LoVo (cell line): ENCODE measurements at places on chromosomes 13 and 19.

DNA sequence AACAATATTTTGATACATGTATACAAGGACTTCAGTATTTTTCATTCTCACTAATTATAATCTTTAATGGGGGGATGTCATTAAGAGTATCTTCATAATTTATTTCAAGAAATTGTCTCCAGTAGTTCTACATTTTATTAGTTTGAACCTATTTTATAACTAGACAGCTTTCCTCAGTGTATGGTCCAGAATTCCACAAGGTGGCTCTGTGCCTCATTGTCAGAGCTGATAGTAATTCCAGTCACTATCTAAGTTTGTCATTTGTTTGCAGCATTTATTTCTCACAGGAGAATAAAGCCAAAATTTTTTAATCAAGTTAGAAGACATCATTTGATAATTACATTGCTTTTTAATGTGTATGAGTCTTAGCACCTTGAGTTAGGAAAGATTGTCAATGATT is 1633.0 kb upstream of the PCDH20 start:
- no peak for DNase-seq

GRCh38 chr19:29277102-29277501 is 64.2 kb upstream of the UQCRFS1 start:
- DNase-seq = no peak

GRCh38 chr13:99465454-99465853 is 35.8 kb upstream of the TM9SF2 start:
- no peak for DNase-seq

- no peak for DNase-seq
Observed at GRCh38 chr19:15368798-15369593, 10.6 kb downstream of the AKAP8 start.

- no peak for DNase-seq
Observed at GRCh38 chr13:48873587-48873986, 102.1 kb upstream of the FNDC3A start.

GRCh38 chr19:58392945-58393724 is 2.3 kb upstream of the RNF225 start:
- DNase-seq = no peak

DNA sequence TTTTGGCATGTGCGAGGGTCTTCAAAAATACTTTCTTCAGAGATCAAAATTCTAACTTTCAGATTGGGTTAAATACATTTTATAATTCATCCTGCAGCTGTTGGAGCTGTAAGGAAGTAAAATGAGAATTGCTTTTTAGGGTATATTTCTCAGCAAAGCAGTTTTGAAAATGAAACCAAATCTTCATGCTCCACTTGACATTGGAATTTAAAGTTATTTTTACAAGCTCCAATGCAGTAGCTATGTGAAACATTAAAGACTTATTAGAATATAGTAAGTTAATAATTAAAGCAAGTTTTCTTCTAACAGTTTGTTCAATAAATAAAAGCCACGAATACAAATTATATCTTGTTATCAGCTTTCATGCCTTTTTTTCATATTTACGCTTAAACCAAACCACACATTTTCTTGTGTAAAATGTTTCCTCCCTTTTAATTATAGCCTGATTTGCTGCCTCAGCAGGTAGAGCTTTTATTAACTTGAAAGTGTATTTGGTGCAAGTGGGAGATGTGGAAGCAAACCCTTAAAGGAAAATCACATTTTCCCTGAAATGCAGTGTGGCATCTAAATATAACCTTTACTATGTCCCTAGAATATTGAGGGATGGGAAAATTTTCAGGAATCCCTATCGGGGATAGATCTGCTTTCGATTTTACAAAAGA is 12.4 kb upstream of the MICU2 start:
- DNase-seq = no peak

- DNase-seq = no peak
Observed at GRCh38 chr13:114035583-114036531, 62.0 kb upstream of the C13orf46 start.
